ENCODE measurements at places on chromosomes 1 and 21.

DNA sequence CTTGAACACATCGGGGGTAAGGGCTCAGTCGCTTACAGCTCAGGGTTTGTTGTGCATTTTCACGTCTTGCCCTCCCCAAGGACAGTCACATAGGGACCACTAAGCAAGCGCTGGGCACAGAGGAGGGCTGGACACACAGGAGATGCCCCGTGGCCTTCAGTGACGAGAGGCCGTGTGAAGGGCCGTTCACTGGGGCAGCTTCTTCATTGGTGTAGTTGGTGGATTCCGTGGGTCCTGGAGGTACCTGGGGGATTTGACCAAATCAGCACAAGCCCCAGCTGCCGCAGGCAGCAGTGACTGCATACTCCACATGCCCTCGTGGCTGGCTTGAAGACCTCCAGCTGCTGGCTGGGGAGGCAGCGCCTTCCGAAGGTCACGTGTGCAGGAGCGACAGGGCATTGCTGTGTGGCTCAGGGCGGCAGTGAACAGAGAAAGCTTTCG lies 100.8 kb upstream of the C1orf174 start:
- no peak for DNase-seq

DNA sequence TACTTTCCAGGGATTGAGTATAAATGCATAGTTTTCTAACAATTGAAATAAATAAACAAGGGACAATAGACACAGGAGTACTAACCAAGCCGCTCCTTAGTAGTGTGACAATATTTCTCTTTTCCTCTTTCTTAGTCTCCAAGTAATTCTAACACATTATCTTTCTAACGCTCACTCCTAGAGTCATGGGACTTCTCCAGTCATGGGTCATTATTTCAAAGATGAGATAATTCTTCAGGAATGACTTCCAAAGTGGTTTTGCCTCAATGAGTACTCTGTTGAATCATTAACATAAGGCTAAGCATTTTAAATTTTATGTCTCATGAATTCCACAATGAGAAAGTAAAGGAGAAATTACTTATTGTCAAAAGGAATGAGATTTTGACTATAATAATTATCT lies 605.8 kb upstream of the ADAMTS5 start:
- DNase-seq = no peak

DNA sequence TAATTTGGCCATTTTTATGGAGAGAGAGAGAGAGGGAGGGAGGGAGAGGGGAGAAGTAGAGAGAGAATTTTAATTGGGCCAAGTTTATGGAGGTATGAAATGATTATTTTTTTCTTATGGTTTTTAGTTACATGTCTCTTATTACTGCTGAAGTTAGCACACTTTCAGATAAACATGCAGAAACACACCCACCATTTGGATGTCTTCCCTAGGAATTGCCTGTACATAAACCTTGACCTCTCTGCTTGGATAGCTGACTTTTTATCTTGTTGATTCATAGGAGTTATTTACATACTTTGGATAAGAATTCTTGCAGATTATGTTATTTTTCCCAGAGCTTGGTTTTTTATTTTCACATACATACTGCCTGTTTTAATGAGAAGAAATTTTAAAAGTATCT lies 310.2 kb upstream of the ADAMTS5 start:
- DNase-seq = no peak

DNA sequence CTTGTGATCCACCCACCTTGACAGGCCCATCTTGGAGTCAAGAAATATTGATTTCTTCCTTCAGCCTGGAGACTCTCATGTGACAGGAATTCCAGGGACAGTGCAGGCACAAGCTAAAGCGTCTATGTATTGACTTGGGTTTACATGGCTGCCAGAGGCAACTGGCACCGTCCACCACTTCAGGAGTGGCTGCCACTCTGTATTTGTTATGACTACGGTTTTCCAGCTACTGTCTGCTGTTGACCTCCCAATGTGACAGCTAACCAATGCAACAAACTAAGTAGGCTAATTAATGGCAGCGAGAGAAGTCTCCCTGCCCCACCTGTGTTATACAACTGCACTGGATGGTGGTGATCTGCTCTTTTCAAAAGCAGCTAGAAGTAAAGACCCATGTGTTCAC lies 56.9 kb downstream of the CD58 start:
- no peak for DNase-seq

GRCh38 chr1:10692401-10693021 lies 103.9 kb downstream of the CASZ1 start:
- peak; percentile 69 for DNase-seq

DNA sequence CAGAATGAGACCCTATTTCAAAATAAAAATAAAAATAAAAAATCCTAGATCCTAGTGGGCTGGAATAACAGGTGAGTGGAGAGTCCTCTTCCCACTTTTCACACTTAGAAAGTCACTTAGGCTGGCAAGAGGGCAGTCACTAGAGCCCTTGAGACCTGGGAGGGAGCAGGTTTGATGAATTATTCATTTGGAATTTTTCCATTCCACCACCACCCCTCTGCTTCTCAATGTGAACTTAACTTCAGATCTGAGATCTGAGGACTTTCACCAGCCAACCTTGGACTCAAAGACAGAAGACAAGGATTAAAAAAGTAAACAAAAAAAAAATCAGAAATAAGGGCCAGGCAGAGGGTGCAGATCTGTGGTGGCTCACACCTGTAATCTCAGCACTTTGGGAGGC lies 16.5 kb downstream of the AKR7A3 start:
- no peak for DNase-seq

GRCh38 chr1:186925881-186926669 lies 97.3 kb downstream of the PLA2G4A start:
- no peak for DNase-seq

DNA sequence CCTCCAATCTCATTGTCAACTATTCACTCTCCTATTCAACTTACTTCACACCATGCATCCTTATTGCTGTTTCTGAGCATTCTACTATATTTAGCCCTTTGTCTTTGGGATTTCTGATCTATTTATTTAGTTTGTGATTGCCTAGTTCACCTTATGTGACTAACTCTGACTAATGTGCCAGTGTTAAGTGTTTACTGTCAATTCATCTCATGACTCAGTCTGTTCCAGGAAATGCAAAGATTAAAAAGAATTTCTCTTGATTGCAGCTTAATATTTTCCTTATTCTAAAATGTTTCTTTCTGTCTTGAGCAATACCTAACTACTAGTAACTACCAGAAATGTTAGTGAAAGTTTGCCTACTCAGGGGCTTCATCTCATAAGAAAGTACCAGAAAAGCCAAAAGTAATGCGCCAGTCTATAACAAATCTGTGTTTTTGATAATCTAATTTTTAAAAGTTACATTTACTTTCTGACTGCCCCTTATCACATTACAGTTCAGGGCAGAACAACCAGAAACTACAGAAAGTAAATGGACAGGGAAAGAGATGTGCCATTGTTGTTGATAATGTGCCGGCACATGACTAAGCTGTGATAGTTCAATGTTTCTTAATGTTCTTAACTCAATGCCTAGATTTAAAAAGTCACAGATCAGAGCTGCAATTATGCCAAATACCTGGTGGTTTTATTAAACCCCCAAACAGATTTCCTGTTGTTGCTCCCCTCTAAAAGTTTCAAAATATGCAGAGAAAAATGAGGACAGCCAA lies 556.5 kb downstream of the PTBP2 start:
- DNase-seq = no peak

DNA sequence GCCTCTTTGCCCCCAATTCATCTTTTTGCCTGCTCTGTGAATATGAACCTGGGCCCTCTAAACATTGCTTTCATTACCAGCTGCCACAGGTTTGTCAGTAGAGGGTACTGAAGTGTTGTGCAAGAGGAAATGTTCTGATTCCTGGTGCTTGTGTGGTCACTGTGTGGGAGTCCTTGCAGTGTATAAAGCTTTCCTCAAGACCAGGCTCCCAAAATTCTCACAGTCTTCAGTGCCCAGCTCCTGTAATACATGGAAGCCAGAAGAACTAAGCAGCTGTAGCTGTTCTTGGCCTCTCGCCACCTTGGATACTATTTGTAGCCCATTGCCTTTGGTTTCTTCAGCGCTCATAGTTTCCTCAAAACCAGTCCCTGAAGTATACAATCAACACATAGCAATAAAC lies 1046.2 kb downstream of the BRINP3 start:
- DNase-seq = no peak

DNA sequence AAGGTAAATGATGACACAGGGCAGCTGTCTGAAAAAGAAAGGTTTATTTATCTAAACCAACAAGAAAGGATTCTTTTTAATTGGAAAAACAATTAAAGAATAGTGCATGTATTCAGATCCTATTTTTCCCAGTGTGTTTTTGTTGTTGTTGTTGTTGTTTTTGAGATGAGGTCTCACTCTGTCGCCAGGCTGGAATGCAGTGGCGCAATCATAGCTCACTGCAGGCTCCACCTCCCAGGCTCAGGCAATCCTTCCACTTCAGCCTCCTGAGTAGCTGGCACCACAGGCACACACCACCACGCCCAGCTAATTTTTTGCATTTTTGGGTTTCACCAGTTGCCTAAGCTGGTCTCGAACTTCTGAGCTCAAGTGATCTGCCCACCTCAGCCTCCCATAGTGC lies 22.1 kb downstream of the NEK2 start:
- no peak for DNase-seq

- DNase-seq = no peak
Measured at GRCh38 chr1:15866721-15867201, 19.3 kb downstream of the SPEN start.

DNA sequence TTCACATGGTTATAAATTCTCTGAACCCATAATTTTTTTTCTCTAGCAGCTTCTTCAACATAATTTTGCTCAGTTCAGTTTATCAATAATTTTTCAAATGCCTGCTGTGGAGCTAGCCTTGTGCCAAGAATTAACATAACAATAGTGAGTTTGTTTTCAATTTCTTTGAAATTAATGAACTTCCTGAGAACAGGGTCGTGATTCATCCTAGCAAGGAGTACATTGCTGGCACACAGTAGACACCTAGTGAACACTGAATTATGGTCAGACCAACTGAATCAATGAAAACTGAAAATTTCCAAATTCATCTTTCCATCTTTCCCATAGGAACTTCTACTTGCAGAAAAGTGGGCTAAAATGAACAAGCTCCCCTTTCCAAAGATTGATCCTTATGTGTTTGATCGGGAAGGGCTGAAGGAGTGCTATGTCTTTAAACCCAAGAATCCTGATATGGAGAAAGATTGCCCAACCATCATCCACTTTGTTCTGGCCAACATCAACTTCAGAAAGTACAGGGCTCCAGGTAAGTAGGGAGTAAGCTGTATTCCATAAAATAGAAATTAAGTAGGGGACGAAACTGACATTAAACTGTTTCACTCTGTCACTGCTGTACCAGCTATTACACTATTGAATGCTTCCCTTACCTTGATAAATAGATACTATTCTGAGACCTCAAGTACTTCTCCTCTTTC lies 148.7 kb downstream of the PLA2G4A start:
- DNase-seq = no peak

- DNase-seq = no peak
Measured at GRCh38 chr1:22594396-22594795, 31.1 kb downstream of the EPHA8 start.

DNA sequence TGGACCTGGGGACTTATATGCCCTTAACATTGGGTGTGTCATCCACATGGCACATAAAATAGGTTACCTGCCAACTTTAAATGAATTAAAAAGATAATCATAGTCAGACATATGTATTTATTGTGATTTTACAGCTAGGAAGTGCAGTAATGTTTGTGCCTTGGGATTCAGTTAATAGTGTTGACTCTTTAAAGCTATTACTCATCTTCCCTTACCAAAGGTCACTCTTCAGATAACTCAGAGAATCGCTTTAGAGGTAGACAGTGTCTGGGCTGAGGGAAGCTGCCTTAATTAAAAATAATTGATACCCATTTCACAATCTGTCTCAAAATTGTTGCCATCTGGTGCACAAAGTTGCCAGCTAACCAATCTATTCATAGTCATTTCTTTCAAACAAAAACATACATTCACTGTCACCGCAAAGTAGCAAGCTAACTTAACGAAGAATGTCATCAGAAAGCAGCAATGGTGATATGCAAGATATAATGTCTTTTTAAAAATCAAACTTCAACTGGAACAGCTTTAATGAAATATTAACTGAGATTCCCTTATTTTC lies 3.0 kb upstream of the KRTAP15-1 start:
- no peak for DNase-seq

DNA sequence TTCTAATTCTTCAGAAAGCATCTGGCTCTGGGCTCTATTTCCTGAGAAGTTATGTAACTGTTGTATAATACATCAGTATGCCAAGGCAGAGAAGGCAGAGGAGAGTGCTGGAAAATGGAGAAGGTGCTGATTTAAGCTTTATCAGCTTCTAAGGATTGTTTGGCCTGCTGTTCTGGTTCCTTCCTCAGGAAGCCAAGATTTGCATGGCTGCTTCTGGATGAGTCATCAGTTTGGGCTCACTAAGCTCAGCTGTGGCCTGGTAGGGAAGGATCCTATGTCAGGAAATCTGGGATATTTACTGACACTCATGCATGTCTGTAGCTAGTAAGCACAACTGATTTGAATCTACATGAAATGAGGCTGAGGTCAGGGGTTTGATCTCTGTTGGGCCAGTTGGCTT lies 73.2 kb upstream of the ADGRL4 start:
- no peak for DNase-seq

DNA sequence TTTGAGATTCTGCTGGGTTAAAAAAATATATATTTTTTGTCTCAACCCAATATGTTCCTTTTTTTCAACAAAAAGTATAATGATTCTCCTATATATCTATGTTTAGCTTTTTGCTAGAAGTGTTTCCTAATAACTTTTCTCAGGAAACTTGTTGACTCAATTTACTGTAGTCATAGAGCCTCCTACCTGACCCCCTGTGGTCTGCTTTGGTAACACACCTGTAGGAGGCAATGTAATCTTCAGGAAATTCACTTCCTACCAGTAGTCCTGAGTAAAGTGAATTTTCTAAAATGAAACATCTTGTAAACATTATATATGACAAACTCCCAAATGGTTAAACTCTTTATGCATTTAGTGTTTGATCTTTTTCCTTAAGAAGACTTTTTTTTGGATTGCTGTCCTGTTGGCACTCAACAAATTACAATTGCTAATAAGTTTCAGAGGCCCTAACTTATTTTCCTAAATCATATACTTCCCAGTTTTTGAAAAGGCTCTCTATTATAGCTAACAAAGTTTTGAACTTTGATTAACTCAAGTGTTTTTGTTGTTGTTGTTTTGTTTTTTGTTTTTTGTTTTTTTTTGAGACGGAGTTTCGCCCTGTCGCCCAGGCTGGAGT lies 118.3 kb downstream of the OLFML2B start:
- DNase-seq = peak; percentile 6

- DNase-seq = no peak
Measured at GRCh38 chr1:174995121-174995520, 4.6 kb upstream of the CACYBP start.

DNA sequence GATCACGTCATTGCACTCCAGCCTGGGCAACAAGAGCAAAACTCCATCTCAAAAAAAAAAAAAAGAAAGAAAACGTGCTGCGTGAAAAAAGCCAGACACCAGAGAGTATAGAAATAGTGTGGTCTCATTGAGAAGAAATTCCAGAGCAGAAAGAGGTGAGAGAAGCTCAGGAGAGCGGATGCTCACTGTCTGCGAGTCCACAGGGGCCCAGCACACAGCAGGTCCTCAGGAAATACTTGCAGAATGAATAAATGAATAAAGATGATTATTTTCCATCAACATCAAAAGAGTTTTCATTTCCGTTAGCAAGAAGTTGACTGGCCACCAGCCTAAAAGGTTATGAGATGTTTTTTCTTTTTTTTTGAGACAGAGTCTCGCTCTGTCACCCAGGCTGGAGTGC lies 14.4 kb downstream of the CASP9 start:
- DNase-seq = no peak

- DNase-seq = no peak
Measured at GRCh38 chr1:89708751-89709375, 75.9 kb downstream of the LRRC8C start.

GRCh38 chr1:221829327-221830015 lies 87.6 kb upstream of the DUSP10 start:
- peak; percentile 31 for DNase-seq

- no peak for DNase-seq
Measured at GRCh38 chr1:173477286-173478093, at the start of gene PRDX6. TSS of gene PRDX6 (plus strand) at chr1:173477335. CDS start at chr1:173477398, 63 bp downstream.
